ENCODE measurements at places on chromosomes 16 and 17. TPM values are rescaled to one million over a fixed set of nuclear protein-coding genes. Genes with fewer than 3 reads are reported as not detected.
A peak's percentile ranks its signal among the peaks of the same experiment; 100 is the strongest.

Gene SCGB1C2
- not detected for total RNA-seq

Gene PRKCB
- total RNA-seq: 14.3 TPM

- no peak for DNase-seq
Observed at GRCh38 chr17:77873500-77874302, 84.8 kb upstream of the TNRC6C start.

GRCh38 chr17:71004413-71004812, 835.1 kb downstream of the KCNJ2 start:
- no peak for DNase-seq

- DNase-seq: no peak
Observed at GRCh38 chr17:31310260-31310659, 3.6 kb downstream of the EVI2B start.

DNA sequence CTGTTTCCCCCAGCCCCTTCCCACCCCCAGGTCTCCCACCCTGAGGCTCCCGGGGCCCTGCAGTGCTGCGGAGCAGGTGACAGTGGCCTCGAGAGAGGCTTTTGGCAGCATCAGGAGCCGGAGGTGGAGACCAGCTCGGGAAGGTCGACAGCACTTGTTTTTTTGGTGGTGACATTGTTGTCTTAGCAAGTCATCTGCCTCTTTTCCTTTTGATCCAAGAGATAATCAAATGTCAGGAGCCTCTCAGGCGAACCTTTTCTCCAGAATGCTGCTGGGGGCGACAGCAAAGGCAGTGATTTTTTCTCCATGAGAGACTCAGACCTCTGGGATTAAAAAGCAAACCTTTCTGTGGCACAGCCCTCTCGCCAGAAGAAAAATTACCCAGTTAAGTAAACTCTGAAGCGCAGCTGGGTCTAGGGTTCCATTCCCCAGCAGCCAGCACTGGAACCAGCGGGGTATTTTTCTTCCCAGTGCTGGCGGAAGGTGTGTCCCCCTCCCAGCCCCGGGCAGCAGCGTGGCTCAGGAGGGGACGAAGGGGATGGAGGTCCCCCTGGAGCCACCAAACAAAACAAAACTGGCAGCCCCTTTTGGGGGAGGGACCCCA, 37.2 kb downstream of the GRIN2C start:
- DNase-seq: no peak

- DNase-seq: peak; percentile 77
Observed at GRCh38 chr17:34235389-34236028, 19.6 kb upstream of the CCL2 start.

Gene KRTAP16-1
- not detected for total RNA-seq

Gene C16orf46
- not detected for total RNA-seq

Gene GDPD3
- 53.1 TPM for total RNA-seq

All from ureter (tissue), 1 donor.